ENCODE measurements at places on chromosomes 5 and 9.

DNA sequence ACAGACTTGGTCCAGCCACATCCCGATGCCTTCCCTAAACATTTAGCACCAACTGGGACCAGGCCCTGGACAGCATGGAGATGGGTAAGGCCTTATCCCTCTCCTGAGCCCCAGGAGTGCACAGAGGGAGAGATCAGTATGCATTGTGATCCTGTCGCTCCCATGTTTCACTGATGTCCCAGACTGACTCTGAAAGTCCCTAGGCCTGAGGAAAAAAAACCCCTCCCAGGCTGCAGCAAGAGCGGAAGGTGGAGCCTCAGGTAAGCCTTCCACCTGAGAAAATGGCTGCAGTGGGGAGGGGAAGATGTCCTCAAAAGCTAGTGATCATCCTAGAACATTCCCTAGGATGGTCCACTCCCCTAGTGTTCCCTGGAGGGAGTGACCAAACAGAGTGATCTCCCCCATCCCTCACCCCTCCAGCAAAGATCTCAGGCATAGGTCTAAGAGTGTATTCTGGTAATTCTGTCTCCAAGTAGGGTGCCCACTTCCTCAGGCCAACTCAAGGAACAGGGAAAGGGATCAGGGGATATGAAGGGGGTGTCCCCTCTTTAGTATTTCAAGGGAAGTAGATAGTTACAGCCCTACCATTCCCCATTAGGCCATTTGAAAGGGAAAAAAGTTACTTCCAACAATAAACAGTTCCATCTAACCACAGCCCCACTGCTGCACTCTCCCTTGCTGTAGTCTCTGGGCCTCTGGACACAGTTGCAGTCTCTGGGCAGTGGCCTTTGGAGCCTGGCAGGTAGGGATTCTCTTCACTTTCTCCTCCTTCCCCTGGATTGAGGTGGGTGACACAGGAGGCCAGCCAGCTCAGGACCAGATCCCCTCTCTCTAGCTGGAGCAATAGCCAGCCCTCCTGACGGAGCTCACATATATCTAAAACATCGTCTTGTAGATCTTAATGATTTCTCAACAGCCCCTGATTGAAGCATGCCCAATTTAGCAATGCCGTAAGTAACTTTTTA, 6.8 kb upstream of the CXXC5 start:
- no peak for DNase-seq

GRCh38 chr5:93164690-93165089, 416.3 kb downstream of the NR2F1-AS1 start:
- DNase-seq, result no peak

DNA sequence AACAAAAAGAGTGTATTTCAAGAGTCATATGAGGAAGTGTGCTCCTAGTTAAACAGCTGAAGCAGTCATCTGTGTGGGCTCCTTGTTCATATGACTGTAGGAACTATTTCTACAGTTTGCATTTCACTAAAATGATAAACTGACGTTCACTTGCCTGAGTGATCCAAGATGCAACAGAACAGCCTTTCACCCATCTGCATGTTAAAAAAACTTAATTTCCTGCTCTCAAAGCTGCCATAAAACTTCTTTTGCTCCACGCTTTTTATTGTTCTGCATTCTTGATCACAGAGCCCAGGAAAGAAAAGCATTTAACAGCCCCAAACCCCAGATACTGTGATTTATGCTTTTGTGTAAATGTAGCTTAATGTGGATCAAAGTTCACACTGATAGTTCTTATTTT, 43.9 kb downstream of the ZNF608 start:
- no peak for DNase-seq

DNA sequence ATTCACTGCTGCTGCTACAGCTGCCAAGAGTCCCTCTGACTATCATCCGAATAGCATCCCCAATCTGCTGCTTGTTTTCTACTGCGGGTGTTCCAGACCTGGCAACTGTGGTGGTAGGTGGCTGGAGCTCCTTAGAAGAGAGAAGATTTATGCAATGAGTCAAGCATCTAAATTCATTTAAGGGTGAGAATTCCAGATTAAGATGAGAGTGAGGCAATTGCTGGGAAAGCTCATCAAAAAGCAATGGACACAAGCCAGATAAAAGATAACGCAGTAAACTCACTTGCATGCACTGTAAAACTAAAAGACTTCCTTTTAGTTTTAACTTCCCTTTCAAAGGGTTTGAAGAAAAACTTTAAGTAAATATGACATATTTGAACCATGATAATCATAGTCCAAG, 3.9 kb downstream of the PLK2 start:
- no peak for DNase-seq

GRCh38 chr5:37847978-37848425, 8.2 kb upstream of the GDNF start:
- no peak for DNase-seq

GRCh38 chr9:72205513-72205912, 56.3 kb downstream of the GDA start:
- DNase-seq, result no peak

DNA sequence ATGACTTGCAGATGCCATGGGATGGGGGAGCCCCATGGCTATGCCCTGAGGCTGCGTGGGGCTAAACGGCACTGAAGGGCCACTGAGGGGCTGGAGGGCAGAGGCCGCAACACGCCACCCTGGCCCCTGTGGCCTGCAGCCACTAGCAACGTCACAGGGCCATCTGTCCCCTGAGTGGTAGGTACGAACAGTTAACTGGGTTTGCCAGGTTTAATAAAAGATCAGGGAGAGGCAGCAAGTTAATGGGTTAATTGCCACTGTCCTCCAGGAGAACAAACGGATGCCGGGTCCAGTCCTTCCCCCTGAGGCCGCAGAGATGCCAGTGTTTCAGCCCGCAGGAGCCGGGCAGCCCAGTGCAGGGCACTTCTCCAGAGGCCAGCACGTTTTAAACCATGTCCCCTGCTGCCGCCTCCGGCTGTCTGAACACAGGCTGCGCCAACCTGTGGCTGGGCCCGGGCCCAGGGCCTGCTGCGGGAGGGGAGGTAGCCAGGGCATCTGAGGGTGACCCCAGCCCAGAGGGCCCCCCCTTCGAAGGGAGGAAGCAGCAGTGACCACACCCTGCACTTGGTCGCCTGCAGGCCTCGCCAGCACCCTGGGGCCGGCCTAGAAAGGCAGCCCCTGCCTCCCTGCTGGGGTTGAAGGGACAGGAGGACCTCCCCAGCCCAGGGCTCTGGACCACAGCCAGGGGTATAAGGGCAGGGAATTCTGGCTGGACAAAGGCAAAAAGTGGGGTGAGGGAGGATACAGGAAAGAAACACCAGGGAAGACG, 227.3 kb downstream of the FANCC start:
- no peak for DNase-seq

GRCh38 chr5:137220523-137220927, 278.6 kb downstream of the SPOCK1 start:
- DNase-seq, result no peak

DNA sequence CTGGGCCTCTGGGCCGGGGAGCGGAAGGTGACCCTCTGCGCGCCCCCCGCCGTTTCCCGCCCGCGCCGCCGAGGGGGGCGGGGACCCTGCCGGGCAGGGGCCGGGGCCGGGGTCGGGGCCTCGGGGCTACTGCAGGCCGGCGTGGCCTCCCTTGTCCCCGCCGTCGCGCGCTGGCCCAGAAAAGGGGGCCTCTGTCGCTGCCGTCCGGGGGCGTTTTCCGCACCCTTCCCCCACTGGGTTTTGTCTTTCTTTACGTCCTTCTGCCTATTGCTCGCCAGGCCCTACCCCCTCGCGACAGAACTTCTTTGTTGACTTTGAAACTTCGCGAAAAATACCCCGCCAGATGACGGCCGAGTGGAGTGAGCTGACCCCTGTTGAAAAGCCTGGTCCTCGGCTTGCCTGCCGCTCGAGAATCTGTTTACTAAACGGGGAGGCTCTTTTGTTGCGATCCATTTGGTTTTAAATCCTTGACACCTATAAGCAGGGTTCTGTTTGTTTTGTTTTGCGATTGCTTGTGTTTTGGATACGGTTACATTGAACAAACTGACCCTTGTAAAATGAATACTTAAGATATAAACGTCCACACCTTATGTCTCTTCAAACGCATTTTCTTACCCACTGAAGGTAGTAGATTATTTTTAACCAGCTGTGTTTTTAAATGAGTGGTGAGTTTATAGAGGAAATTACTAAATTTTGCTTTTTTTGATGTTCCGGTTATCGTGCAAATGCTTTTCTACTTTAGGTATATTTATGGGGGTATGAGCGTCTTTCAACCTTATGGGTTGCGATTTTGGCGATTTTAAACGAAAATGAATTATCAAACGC, 765 bp downstream of the MARCHF6 start:
- peak; percentile 23 for DNase-seq

- DNase-seq, result peak; percentile 44
These were observed 12.2 kb downstream of the GPR150 start for GRCh38 chr5:95631991-95632675.

GRCh38 chr5:151570058-151570457, 21.1 kb downstream of the FAT2 start:
- DNase-seq, result no peak

GRCh38 chr5:30040488-30041118, 1152.9 kb upstream of the CDH6 start:
- no peak for DNase-seq

DNA sequence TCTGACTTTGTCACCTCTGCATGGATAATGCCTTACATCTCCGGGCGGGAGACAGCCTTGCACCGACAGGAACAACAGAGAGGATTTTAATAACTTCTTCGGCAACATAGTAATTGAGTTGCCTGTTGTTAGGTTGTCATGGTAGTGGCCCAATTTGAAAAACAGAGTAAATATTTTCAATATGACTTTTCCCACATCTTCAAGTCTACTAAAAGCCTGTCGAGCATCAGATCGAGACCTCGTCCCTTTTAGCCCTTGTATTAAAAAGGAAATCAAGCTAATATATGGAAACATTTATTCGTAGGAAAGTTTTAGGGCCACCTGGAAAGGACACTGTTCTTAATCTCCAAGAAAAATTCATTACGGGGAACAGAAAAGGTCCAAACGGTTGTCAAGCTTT, 70.8 kb upstream of the FCN2 start:
- DNase-seq, result no peak
